ENCODE measurements at places on chromosomes 11 and 22.

DNA sequence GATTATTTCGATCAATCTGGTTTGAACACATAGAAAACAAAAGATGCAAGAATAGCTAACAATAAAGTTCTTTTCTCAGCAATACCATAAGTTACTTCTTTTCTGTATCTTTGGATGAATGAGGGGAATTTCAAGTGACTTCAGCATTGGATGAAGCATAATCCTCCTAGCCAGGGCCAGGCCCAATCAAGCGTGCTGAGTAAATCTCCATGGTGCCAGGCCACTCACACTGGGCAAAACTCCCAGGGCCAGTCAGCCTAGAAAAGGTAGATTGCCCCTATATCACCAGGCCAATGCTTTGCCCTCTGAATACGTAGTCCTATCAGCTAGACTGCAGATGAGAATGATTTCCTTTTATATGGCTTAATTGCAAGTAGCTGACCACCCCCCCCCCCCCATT, 6.0 kb downstream of the CNTF start:
- DNase-seq, result no peak

DNA sequence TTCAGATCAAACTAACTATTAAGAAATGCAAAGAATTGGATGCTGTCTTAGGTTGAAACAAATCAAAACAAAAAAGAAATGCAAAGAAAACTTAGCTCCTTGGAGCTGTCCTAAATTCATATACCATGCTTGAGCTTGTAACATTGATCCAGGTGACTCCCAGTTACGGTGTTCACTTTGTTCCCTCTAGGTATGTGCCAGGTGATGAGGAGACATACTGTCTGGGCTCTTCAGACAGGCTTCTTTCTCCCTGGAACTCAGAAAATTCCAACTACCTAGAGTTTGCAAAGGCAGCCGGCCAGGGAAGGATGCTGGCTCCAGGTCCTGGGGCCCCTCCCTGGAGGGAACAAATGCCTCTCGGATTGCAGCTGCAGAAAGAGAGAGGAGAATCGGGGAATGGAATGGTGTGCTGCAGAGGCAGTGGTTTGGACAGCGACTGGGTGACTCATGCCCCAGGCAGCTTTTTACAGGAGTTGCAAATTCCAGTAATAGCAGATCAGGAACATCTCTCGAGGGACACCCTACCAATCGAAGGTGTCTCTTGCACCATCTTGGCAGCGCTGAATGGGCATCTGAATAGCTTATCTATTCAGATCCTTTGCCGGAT, 12.3 kb upstream of the ASPHD2 start:
- no peak for DNase-seq

DNA sequence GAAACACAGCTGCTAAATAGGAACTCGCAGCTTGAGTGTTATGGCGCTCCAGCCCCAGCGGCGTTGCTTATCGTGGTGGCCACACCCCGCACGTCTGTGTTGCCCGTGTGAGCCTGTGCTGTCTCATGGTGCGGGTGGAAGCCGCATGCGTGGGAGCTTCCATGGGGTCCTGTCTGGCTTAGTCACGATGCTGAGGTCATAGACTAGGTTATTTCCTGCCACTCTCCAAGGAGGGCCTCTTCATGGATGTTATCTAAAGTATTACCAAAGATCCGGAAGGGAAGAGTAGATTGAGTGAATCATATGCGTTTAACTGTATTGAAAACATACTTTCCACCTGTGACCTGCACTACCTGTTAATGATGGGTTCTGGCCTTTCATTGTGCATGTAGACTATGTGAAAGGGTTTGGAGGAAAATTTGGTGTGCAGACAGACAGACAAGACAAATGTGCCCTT, 21.7 kb downstream of the CTTN start:
- DNase-seq, result no peak

DNA sequence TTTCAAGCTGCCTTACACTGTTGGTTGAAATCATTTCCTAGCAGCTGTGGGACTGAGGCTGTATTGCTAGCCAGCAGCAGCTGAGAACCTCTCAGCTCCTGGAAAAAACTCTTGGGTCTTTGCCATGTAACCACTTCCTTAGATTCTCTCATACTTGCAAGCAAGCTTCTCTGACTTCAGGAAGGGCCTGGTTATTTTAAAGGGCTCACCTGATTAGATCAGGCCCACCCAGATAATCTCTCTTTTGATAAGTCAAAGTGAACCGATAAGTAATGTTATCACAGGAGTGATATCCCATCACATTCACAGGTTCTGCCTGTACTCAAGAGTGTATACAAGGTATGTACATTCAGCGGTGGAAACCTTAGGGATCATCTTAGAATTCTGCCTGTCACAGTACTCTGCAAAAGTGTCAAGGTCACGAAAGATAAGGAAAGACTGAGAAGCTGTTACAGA, 7.4 kb upstream of the CLPB start:
- no peak for DNase-seq

GRCh38 chr11:61082931-61083531, 19.3 kb upstream of the CD5 start:
- DNase-seq, result peak; percentile 47

DNA sequence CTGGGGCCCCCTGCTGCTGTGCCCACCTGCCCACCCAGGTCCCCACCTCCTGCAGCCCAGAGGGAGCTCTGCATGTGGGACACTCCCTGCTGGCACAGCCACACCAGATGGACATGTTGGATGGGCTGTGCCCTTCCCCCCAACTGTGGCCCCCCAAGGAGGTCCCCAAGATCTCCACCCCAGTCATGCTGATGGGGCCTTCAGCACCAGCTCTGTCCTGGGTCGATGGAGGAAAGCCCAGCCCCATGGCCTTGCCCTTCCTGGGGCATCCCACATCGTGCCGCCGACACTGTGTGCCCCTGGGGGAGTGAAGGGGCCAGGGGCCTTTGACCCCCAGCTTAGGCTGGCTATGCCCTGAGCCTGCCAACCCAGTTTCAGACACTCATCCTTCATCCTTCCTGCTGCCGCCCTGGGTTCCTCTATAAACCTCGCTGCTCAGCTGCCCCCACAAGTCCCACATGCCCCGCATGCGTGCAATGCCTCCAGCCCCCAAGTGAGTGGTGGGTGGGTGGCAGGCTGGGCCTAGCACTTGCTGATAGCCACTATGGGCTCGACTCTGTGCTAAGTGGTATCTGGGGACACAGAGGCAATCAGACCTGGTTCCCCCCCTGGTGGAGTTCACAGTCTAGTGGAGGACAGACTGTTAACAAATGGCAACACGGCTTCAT, 3.9 kb upstream of the DPP3 start:
- DNase-seq, result no peak

DNA sequence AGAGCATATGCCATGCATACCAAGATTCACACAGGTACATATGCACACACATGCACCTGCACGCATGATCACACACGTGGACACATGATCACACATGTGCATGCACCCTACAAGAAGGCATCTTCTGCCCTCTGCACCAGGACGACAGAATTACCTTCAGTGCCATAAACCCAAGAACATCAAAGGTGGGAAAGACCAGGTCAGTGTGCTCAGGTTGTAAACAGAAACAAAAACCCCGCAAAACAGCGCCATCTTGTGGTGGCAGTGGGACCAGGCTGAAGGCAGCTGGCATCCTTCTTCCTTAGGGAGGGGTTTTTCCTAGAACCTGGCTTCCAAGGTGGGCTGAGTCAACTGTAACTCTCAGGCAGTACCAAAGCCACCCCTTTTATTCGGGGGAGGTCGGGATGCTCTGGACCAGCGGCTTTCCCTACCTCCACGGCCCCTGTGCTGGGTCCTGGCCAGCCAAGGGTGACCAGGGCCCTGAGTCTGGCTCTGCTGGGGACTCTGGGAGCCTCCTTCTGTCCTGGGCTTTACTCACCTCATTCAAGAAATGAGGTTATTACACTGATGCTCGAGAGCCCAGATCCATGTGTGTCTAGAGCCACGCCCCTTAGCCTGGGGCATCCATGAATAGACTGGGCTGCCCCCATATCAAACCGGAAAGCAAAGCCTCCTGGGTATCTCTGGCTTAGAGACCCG, 69.4 kb upstream of the FGF3 start:
- DNase-seq, result peak; percentile 58

DNA sequence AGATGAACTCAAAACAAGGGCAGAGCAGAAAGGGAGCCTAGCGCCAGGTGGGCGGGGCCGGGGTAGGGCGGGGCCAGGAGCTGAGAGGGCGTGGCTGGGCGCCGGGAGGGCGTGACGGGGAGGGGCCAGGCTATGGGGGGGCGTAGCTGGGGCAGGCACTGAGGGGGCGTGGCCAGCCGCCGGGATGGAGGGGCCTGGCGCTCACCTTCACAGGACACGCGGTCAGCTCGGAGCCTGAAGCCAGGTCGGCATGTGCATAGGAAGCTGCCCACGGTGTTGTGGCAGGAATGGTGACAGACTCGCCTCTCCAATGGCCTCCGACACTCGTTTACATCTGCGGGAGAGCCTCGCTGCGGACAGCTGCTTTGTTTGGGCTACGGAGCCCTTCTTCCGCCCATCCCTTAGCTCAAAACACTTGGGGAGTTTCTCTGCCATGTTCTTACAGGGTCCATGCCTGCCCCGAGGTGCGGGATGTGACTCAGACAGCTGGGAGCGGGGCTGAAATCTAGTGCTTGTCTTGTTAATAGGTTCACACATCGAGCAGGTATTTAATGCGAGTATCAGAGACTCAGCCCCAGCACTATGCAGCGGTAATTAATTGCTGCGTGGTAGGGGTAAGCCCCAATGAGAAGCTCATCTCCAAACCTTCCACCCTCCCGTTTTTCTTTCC, 13.4 kb downstream of the VWCE start:
- peak; percentile 12 for DNase-seq

- no peak for DNase-seq
Measured at GRCh38 chr11:101797335-101797734, 117.5 kb upstream of the CEP126 start.

- peak; percentile 31 for DNase-seq
Measured at GRCh38 chr11:116224154-116224888, 548.5 kb downstream of the BUD13 start.

DNA sequence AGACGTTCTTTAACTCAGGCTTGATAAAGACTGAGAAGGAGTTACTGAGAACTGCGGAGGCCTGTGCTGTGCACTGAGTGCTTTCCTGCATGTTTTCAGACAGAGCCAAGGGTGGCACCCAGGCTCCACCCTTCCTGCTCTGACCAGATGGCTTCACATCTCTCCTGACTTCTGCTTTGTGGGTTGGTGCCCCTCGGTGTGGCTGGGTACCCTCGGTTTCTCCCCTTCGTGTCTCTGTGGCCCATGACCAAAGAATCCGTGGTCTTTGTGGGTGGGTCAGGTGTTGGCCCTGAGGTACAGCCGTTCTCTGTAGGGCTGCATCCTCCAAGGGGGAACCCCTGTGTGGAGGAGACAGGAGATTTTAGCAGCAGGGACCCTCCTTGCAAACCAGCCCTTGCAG, 34.3 kb downstream of the GRIK4 start:
- DNase-seq, result no peak
